ENCODE measurements at places on chromosomes 7 and 10.

- DNase-seq = no peak
Observed at GRCh38 chr10:62819141-62819920, 3.2 kb upstream of the EGR2 start.

GRCh38 chr10:31134311-31134952 is 102.8 kb upstream of the ZNF438 start:
- no peak for DNase-seq

DNA sequence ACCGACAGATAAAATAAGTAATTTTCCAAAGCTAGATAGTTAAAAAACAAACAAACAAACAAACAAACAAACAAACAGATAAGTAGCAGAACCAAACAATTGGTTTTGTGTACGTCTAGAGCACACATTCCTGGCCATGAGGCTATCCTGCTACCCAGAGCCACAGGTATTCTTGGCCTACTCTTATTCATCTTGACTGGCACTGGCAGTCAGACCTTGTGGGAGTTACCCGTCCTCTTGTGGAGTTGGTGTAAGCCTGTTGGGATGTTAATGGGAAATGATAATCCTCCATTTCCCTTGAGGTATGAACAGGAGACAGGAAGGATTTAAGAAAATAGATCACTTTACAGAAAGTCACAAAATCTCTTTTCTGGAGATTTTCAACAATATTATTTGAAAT is 142.4 kb upstream of the MEOX2 start:
- no peak for DNase-seq

DNA sequence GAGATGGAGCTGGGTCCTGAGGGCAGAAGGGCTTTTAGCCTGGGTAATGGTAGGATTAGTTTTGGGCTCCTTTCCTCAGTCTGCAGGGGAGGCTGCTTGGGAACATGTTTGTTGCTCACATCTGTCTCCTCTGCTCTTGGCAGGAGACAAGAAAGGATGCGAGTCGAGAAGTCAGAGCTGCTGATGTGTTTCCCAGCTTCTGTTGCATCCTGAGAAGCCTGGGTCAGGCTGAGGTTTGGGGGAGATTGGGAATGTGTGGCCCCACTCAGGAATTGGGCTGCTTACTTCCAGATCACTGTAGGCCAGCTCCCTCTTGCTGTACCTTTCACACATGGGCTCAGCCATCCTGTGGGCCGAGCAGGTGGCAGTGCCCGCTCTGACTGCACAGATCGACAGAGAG is 79.2 kb downstream of the CCNY start:
- peak; percentile 74 for DNase-seq

GRCh38 chr7:96026010-96026409 is 253.7 kb downstream of the DYNC1I1 start:
- DNase-seq = no peak

DNA sequence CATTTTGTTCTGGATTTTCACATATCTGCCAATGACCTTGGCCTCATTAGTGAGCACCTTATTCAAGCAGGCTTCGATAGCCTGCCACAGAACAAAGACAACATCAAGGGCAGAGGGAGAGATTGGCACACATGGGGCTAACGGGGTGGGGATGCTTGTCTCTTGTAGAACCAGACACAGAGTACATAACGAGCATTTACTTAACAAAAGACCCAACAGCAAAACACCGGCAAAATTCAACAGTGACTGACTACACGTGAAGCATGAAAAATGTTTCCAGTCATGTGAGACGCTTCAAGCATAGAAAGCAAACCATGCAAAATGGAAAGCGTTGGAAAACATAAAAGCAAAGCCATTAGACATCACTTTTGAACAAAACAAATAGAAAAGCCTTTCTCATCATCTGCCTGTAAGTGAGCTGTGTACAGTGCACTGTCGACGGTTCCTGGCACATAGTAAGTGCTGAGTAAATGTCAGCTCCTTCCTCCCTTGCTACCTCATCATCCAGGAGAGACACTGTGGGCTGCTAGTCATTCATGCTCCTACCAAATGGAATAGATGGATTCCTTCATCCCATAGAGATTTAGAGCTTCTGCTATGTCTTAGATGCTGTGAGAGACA is 134.4 kb upstream of the AGK start:
- DNase-seq = no peak

GRCh38 chr7:66348531-66348930 is 143.4 kb downstream of the TPST1 start:
- DNase-seq = no peak

- no peak for DNase-seq
Observed at GRCh38 chr10:114650831-114651230, 7.2 kb downstream of the ABLIM1 start.

DNA sequence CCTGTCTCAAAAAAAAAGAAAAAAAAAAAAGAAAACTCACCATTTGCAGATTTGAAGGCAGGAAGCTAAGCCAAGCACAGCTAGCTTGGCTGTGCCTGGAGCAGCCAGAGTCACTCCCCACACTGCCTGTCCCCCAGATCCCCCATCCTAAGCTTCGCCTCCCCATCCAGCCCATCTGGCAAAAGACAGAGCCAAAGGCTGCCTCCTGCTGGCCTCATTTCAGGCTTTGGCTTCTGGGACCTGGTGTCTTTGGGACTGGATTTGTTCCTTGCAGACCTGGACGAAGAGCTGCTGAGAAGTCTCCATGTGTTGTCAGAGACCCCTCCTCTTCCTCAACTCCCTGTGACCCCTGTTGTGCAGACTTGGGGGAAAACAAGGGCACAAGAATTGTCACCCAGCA is 8.1 kb downstream of the ASL start:
- no peak for DNase-seq

DNA sequence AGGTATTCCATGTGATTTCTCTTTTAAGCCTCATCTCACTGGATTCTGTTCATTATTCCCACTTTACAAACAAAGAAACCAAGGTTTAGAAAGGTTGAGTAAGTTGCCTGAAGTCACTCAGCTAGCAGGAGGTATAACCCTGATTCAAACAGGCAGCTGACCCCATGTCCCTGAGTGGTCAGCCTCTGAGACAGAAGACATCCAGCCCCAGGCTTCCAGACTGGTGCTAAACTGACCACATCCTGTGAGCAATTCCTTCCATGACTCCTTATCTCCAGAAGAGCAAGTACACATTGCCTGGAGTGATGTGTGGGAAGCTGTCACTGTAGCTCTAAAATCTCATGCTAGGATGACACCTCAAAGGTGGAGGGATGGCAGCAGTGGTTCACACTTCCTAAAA is 3.7 kb downstream of the PLPP4 start:
- DNase-seq = no peak

DNA sequence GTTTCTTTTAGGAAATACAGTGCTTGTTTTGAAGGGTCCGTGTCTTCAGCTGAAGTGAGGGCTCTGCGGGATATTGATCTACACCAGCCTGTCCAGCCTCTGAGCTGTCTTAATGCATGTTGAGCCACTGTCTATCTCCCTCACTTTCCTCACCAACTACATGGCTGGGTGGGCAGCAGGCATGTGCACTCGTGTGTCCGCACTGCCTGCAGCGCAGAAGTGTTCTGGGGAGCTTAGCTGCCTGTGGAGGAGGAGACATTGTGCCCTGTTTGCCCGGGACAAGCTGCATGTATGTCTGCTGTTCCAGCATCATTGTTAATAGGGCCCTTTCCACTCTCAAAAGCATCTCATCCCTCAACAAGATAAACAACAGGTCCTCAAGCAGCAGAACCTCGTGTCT is 133.1 kb upstream of the EEPD1 start:
- no peak for DNase-seq

DNA sequence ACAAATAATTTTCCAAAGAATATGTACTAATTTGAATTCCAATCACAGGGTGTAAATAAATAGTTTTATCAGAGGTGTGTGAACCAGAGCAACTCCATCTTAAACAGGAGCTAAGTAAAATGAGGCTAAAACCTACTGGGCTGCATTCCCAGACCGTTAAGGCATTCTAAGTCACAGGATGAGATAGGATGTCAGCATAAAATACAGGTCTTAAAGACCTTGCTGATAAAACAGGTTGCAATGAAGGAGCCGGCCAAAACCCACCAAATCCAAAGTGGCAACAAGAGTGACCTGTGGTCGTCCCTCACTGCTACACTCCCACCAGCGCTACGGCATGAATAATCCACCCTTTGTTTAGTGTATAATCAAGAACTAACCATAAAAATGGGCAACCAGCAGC is 291.7 kb upstream of the SEMA3D start:
- DNase-seq = no peak

DNA sequence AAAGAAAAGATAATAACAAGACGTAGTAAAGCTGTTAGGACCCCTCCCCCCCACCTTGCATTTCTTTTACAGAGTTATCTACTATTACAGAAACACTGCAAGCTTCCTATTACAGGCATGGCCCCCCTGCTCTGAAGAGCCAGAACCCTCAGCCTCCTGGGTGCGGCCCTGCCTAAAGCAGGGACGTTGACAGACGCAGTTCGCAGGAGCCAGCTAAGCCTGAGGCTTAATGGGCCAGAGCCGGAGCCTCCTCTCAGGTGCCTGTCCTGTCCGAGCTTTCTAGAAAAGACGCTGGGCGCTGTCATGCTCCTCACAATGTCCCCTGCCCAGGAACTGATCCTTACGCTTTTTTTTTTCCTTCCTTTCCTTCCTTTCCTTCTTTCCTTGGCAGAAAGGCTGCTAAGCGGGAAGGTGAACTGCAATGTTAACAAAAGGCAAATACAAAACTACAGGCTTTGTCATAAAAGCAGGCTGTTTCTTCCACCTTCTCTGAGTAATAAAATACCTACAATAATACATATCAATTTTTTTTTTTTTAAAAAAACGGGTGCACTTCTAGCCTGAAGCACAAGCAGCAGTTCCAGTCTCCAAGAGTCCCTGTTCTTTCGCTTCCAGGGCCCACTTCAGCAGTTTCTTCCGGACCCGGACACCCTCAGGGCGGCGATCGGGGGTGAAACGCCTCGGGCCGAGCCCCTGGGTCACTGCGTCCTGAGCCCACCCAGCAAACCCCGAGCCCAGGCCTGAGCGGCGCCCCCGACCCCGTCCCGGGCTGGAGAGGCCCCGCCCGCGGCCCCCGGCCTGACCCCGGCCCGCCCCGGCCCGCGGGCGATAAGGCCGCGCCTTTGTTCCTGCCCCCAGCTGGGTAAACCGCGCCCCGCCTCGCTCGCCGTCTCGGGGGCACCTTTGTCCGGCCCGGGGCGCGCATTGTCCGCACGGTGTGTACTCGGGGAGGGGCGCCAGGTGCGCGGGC is 11.2 kb downstream of the MNX1 start:
- DNase-seq = peak; percentile 73

DNA sequence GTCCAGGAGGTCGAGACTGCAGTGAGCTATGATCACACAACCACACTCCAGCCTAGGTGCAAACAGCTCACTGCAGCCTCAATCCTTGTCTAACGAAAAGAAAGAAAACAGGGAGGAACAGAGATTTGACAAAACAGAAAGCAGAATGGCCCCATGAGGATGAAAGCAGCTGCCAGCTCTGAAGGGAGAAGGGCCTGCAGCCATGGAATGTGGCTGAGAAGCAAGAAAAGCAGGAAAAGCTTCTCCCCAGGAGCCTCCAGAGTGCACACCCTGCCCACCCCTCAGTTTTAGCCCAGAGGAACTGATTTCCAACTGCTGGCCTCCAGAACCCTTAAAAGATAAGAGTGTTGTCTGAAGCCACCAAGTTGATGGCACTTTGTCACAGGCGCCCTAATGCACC is 13.0 kb downstream of the ESYT2 start:
- DNase-seq = no peak

GRCh38 chr10:117137031-117137910 is 799 bp downstream of the VAX1 start:
- no peak for DNase-seq

DNA sequence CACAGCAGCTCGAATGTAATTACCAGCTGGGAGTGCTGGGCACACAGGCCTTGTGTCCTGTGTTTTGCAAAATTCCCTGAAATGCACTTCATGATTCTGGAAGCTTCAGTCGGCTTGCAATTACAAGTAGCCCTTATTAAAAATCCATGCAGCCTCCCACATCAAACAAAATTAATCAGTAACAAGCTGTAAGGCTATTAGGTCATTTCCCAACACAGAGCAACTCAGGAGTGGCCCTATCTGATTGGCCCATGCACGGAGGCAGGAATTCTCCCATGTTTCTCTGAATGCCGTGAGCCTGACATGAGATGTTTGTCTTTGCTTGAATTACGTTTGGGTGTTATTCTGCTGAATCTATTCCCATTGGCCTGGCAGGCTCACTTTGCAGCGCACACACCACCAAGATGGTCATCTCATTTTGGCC is 36.9 kb downstream of the FOXL3 start:
- DNase-seq = no peak

DNA sequence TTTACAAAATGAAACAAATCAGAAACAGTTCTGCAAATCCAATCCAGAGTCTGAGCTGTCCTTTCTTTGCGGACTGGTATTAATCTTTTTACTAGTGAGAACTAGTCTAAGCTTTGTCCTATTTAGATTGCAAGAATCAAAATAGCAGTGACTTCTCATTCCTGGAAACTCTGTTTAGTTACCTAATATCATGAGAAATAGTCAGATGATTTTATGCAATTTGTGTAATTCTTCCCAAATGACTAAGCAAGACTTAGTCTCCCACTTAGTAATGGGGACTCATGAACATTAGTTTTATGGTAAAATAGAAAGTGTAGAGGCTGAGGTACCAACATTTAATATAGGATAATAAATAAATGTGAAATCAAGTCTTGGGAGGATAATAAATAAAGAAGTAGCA is 341.3 kb downstream of the DNAJB9 start:
- DNase-seq = no peak

- no peak for DNase-seq
Observed at GRCh38 chr7:123432601-123433000, 101.8 kb downstream of the IQUB start.

DNA sequence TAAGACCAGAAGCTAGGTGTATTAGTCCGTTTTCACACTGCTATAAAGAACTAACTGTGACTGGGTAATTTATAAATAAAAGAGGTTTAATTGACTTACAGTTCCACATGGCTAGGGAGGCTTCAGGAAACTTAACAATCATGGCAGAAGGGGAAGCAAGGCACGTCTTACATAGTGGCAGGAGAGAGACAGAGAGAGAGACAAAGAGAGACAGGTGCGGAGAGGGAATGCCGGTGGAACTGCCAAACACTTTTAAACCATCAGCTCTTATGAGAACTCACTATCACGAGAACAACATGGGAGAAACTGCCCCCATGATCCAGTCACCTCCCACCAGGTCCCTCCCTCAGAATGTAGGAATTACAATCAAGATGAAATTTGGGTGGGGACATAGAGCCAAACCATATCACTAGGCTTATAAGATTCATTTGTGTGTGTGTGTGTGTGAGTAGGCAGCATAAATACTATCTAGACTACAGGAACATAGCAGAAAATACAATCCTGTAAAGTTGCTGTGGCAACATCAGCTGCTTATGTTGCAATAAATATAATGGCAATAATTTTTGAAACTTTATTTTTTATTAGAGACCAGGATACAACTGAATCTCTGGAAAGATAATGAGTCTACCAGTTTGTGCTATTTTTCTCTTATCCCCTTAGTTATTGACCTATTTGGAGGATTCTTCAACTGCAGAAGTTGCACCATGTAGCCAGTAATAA is 77.1 kb downstream of the NRF1 start:
- no peak for DNase-seq

GRCh38 chr7:46210467-46210866 is 289.4 kb upstream of the IGFBP3 start:
- no peak for DNase-seq

- DNase-seq = no peak
Observed at GRCh38 chr10:60977161-60978122, 33.5 kb upstream of the RHOBTB1 start.

- DNase-seq = no peak
Observed at GRCh38 chr7:23532490-23533237, 883 bp upstream of the TRA2A start.

GRCh38 chr10:24685958-24686540 is 37.6 kb downstream of the ARHGAP21 start:
- DNase-seq = no peak

- no peak for DNase-seq
Observed at GRCh38 chr7:5653661-5654060, 127.8 kb downstream of the RNF216 start.
